WTC11 (cell line): ENCODE measurements at places on chromosomes 3 and 15.

DNA sequence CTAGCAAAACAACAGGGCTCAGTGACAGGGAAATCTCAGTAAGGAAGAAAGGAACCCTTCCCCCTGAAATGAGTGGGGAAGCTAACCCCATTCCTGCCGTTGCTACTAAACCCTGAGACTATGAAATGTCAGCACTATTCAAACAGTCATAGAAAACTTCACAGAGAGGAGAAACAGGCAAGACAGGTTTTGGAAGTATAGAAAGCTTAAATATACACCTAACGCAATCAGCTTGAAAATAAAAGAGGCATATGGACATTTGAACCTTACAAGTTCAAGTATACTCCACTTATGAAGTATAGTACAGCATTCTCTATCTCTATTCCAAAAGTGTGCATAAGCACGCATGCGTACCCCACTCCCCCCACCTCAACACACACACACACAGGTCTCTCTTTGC, 17.6 kb upstream of the FRMD4B start:
- peaks cover 22% of the 10 kb centered on the region for H3K4me1 ChIP-seq
- no peak overlapping the region for H3K27ac ChIP-seq
- H3K27me3 ChIP-seq, result no peaks in the 10 kb centered on the region
- no peak overlapping the region for H3K4me3 ChIP-seq
- DNase-seq, result no peak

DNA sequence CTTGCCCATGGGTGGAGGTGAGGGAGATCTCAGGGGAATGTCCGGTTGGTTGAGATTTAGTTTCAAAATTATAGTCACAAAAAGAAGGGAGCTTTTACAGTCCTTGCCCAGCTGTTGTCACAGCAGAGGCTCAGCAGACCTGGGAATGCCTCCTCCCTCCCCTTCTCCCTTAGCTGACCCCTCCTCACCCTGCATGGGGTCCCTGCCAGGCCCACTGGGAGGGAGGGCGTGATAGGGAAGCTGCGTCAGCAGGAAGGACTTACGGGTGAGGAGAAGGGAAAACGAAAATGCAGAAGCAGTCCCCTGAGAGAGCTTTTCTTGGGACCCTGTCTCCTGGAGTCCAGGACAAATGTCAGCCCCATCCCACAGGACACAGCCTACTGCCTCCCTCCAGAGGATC, 18.9 kb downstream of the SCN5A start:
- DNase-seq, result no peak

DNA sequence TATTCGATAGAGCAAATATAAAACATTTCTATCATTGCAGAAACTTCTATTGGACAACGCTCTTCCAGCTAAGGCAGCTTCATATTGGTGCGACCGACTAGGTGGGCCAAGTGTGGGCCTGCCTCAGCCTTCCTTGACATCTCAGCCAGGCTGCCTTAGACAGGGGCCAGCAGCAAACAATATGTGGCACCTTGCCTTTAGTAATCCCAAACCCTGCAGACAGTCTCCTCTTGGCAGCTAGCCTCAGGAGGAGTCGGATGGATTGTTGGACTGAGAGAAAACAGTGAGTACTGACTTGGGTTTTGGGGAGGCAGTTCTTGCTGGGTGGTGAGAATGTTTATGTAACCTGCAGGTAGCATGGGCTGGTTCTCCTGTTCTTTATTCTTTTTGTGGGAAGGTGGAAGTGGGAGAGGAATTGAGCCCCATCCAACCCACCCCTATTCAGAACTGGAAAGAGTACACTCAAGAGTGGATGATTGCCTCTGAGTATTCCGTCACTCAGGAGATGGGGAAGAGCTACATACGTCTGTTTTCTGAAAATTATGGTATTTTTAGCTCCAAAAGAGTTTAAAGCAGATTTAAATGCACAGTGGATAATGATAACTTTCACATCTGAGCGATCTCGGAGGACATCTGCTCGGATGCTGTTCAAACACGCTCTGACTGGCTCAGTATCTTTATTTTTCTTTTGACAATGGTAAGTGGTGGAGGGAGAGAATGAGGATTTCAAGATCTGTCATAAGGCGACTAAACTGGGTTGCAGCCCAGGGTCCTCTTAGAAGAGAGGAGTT, 47.2 kb downstream of the GPD1L start:
- H3K27ac ChIP-seq, result no peak overlapping the region
- no peak for DNase-seq
- H3K4me1 ChIP-seq, result peaks cover 19% of the 10 kb centered on the region
- H3K27me3 ChIP-seq, result peaks cover 12% of the 10 kb centered on the region
- no peak overlapping the region for H3K4me3 ChIP-seq

DNA sequence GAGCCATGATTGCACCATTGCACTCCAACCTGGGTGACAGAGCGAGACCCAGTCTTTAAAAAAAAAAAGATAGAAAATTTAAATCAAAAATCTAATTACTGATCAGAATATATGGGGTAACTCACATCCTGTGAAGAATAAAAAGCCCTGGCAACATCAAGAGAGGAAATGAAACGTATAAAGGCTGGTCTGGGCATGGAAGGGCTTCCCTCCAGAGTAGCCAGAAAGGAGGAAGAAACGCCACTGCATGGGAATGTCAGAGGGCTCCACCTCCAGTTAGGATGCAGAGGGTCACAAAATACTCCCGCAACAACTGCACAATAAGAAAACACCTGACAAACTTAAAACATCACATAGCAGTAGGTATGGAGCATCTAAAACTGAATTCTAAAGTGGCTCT, 4.9 kb upstream of the IQCF1 start:
- no peaks in the 10 kb centered on the region for H3K4me1 ChIP-seq
- H3K27me3 ChIP-seq, result peaks cover 6% of the 10 kb centered on the region
- H3K27ac ChIP-seq, result no peak overlapping the region
- peaks cover 19% of the 10 kb centered on the region for H3K36me3 ChIP-seq
- DNase-seq, result no peak

- H3K27ac ChIP-seq, result no peak overlapping the region
- no peak overlapping the region for H3K4me3 ChIP-seq
- peaks cover 17% of the 10 kb centered on the region for H3K4me1 ChIP-seq
- DNase-seq, result no peak
- H3K27me3 ChIP-seq, result no peaks in the 10 kb centered on the region
- H3K36me3 ChIP-seq, result peaks cover 13% of the 10 kb centered on the region
Measured at GRCh38 chr3:177484926-177485325, 287.6 kb upstream of the TBL1XR1 start.

GRCh38 chr3:45665101-45665572, 24.1 kb upstream of the SACM1L start:
- H3K27me3 ChIP-seq, result no peaks in the 10 kb centered on the region
- H3K36me3 ChIP-seq, result peaks cover 24% of the 10 kb centered on the region
- H3K27ac ChIP-seq, result no peak overlapping the region
- DNase-seq, result peak; percentile 50
